ENCODE measurements at places on chromosomes 16 and 17.

DNA sequence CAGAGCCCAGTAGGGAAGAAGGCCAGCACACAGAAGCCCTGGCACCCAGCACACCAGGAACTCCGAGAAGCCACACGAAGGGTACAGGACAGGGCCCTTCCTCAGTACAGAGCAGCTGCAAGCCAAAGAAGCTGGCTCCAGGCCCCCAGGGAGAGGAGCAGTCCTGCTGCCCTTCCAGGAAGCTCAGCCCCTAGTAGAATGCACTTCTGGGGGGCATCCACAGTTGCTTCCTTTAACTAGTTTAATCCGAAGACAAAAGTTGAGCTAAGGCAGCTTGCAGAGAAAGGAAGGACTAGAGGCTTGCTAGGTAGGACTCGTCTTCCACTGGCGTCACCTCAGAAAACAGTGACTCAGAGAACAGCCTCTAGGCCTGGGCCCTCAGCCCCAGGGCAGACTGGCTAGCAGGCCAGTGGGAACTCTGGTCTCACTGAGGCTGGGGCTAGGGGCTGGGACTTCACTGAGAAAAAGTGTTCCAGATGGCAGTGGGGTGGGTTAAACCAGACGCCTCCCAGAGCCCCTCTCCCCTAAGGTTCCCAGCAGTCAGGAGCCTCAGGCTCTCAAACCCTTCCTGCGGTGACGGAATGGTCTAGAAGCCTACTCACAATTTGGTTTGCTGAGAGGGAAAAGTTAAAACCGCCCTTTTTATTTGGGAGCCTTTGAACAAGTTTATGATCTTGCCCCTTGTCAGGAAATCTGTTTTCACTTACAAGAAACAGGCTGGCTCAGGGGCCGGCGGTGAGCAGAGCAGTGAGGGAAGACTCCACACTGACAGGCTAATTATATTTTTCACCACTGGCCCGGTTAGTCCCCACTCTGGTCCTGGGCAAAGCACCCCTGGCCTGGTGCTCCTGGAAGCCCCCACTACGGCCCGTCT is 41.4 kb downstream of the ACTG1 start:
- no peak for DNase-seq

DNA sequence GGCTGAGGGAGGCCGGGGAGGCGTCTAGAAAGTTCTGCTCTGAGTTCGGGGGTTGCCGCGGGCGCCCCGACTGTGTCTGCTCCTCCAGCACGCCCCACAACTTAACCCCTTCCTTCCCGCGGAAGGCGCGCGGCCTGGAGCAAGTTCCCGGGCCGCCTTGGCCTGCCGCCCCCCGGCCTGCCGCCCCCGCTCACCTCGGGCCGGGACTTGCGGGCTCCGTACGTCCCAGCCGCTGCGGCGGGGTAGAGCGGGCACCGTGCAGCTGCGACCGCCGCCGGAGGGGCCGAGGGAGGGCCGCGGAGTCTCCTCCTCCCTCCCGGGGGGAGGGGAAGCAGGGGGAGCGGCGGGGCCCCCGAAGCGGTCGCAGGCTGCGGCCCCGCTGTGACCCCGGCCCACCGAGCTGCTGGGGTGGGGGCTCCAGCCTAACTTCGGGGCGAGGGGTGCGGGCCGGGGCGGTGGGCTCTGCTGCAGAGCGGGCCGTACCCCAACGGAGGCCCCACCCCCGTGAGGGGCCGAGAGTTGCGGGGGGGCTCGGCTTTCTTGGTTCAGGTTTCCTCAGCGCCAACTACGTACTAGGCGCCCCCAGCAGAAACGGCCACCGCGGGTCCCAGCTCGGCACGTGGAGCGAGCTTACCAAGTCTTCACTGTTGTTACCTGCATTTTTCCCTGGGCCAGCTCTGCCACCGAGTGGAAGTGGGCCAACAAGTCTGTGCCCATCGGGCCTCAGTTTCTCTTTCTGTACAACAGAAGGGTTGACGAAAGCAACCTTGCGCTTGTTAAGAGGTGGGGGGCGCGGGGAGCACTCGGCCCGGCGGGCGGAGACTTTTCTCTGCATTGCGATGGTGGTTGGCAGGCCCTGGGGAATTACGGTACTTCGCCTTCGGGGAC is at the start of gene CCDC102A:
CCDC102A (minus strand) TSS at position 266 of the 888 bp plus-strand sequence. CDS start 7,394 bp downstream, outside the sequence.
- peak; percentile 37 for DNase-seq

DNA sequence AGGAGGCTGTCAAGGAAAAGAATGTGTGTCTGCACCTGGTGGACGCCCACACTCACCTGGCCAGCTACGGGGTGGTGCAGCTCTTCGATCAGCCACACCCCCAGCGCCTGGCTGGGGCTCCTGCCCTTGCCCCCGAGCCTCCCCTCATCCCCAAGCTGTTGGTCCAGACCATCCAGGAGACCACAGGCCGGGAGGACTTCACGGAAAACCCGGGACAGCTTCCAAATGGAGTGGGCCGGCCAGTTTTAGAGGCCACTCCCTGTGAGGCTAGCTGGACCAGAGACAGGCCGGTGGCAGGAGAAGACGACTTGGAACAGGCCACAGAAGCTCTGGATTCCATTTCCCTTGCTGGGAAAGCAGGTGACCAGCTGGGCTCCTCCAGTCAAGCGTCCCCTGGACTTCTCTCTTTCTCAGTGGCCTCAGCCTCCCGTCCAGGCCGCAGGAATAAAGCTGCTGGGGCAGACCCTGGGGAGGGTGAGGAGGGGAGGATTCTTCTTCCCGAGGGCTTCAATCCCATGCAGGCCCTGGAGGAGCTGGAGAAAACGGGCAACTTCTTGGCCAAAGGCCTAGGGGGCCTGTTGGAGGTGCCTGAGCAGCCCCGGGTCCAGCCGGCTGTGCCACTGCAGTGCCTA is 2.2 kb downstream of the WDR81 start:
- no peak for DNase-seq

DNA sequence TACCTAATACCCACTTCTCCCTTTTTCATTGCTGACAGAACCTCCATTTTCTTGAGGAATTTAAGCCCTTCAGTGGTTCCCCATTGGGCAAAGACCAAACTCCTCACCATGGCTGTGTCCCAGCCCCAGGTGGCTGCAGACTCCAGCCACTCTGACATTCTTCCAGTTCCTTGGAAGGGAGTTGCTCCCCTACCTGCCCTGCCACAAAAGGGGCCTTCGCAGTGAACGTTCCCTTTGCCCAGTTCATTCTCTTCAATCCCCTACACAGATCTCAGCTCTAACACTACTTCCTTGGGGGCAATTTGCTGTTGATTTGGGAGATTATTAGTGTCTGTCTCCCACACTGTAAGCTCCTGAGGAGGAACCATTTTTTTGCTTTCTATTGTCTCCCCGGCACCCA is 3.2 kb upstream of the AKTIP start:
- no peak for DNase-seq

DNA sequence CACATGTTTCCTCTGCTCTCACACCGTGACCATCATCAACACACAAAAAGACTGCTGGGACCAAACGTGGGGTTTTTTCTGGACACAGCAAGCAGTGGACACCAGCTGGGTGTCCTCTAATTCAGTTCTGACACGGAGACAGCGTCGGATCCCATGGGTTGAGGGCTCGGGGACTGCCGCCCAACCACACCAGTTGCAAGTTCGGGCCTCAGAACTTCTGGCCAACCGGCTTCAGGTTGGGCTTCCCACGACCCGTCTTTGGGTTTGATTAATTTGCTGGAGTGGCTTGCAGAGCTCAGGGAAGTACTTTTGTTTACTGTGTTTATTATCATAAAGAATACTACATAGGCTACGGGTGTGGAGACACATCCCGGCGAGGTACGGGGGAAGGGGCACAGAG is 97.8 kb downstream of the BANP start:
- no peak for DNase-seq

DNA sequence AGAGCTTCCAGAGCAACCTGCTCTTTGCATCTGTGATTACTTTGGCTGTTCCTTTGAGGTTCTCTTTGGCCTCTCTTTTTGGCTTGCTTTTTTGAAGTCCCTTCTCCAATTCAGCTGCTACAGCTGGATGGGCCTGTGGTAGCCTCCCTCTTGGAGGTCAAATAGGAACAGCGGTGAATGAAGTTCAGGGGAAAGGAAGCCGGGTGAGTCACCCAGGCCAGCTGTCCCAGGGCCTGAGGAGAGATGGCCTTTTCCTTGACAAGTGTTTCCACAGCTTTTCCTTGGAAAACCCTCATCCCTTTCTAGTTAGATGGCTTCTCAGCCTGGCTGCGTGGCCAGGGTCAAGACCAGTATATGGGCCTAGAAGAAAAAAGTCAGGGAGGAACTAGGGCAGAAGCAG is 103.1 kb downstream of the STX8 start:
- no peak for DNase-seq

DNA sequence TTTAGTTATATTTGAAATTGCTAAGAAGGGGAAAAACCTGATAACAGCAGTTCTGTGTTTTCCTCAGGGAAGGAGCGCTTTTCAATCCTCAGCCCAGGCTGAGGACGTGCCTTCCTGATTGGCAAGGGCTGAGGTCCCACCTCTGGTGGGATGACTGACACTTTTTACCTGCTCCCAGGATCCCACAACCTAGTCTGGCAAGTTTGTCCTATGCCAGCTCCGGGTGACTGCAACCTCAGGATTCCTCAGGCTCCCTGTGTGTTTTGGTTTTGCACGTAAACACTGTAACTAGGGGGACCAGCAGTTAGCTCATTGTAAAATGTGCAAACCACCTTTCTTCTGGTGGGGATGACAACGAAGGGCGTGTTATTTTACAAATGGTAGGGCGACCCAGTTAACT is 7.5 kb downstream of the MARCHF10 start:
- DNase-seq: no peak

DNA sequence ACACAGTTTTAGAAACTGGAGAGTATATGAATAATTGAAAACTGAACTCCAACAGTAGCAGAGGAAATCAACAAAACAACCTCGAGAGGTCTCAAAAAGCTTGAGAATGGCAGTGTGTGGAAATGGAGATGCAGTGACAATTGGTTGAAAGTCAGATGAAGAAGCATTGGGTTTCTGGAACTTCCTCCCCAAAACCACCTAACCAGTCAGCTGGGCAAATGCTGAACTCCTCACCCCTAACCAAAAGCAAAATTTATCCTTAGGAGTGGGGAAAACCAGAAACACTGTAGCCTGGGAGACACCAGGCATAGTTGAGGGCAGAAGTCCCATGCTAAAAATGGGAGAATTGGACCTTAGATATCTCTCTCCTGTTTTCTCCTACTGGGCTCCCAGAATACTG is 109.9 kb downstream of the TANC2 start:
- DNase-seq: no peak

DNA sequence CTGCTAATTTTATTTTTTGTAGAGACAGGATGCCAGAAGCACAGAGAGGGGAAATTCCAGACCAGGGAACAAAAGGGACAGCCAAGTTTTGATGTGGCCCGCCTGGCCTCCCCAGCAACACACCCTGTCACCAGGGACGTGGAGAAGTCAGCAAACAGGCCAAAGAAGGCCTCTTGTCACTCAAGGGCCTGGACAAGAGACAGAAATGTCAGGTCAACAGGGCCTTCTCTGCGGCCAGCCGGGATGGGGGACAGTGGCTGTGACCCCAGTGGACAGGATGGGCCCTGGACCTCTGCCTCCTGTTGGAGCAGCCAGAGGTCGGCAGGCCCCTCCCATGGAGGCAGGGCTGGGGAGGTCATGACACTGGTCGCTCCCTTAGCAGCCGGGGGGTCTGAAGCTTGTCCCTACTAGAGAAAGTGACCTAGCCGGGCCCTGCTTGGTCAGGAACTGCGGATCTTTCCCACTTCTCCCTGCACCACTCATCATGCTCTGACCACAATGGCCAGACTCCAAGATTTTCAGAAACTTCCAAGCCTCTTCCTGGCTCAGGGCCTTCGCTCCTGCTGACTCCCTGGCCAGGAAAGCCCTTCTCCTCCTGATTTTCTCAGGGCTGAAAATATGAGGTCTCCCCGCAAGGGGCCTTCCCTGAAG is 9.2 kb upstream of the TVP23A start:
- no peak for DNase-seq

GRCh38 chr17:38798614-38799500 is 499 bp downstream of the PIP4K2B start:
- DNase-seq: peak; percentile 32

DNA sequence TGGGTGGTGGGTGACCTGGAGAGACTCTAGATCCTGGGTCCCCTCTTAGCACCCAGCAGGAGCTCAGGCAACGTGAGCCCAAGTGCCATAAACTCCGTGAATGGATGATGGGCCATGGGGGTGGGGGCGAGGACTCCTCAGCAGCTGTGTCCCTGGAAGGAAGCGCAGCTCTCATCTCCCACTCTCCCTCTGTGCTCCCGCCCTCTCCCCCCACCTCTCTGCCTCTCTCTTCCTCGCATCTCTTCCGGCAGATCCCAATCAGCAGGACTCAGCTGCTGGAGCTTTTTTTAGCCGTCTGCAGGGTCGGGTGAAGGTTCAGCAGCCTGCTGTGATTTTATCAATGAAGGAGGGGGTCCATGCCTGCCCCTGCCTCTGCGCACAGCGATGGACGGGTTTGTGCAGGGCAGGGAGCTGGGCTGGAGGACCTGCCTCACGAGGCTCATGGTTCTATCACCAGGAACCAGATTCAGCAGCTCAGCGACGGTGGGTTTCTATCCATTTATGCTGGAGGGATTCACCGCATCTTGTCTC is 8.3 kb downstream of the CCR7 start:
- no peak for DNase-seq

DNA sequence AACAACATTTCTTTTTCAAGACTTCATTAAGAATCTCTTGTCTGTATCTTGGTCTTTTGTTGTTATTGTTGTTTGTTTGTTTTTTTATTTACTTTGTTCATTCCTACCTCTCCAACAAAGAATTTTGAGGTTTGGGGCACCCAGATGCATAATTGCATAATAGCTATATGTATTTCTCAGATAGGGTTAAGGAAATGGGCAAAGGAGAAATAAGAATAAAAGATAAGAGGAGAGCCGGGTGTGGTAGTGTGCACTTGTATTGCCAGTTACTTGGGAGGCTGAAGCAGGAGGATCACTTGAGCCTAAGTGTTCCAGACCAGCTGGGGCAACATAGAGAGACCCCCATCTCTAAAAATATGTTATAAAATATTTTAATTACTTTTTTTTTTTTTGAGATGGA is 30.5 kb downstream of the CDH1 start:
- DNase-seq: no peak

DNA sequence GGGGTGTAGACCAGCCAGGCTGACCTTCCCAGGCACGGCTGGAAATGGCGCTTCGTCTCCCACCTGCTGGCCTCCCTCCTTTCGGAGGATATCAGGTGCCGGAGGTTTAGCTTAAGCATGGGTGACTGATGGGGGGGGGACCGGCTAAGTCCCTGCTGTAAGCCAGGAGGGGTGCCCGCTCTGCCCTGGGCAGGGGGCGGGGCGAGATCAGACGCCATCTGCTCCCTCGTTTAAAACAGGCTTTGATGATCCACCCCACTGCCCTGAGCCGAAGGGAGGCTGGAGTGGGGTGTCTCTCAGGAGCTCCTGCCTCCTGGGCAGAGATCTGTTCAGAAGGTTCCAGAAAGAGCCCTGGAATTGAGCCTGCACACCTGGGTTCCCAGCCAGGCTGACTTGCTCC is 26.0 kb downstream of the C16orf74 start:
- DNase-seq: no peak

DNA sequence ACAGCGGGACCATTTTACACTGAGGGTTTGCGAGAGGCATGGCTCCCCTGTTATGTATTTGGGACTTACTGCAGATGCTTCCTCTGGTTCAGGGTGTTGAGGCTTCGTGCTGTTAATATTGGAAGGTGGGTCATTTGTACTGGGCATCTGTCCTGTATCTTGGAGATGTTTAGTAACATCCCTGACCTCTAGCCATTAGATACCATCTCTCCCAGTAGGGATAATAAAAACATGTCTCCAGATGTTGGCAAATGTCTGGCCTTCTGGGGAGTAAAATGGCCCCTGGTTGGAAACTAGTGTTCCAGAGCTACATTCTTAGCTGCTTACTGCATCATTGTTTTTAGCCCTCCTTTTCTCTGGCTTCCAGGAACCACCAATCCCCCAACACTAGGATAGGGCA is 388.0 kb downstream of the WWOX start:
- no peak for DNase-seq

All from stimulated activated CD8-positive, alpha-beta memory T cell treated with anti-CD3 and anti-CD28 coated beads, Interleukin-2, amount 100 ng/mL, for 48 hours (primary cell).